ENCODE measurements at places on chromosomes 5 and 9.

DNA sequence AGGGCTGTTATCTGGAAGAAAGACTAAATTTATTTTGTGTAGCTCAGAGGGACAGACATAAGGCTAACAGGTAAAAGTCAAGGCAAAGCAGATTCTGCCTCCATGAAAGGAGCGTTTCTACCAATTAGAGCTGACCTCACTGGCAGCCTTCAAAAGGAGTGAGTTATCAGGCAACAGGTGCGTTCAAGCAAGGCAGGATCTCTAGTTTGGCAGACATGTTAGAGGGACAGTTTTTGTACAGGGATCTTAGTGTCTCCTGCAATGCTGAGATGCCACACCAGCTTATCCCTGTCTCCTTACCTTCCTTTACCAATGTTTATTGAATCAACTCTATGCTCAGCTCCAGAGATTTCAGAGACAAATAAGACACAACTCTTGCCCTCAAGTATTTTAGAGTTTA, 73.8 kb downstream of the NRG2 start:
- no peak for DNase-seq

DNA sequence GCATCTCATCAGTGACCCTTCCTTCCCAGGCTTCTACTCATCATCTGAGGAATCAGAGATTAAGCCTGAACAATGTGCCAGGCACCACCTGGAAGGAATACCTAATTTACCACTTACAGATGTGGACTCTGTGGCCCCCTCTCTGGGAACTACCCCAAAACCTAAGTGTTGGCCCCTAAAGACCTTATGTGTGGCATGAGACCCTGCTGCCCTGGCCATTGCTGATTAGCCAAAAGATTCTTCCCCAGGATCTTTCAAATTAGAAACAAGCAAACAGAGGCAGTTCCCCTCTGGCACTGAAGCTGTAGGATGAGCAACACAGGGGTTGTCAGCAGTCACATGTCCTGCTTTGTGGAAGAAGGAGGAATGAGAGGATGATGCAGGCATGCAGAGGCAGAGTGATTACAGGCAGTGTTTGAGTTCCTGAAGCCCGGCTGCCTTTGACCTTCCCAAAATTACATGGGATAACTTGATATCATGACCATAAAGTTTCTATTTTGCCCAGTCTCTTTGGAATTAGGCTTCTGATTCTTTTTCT, 10.6 kb downstream of the SPINK4 start:
- no peak for DNase-seq

GRCh38 chr9:32483343-32483742, 42.7 kb downstream of the RIGI start:
- no peak for DNase-seq

DNA sequence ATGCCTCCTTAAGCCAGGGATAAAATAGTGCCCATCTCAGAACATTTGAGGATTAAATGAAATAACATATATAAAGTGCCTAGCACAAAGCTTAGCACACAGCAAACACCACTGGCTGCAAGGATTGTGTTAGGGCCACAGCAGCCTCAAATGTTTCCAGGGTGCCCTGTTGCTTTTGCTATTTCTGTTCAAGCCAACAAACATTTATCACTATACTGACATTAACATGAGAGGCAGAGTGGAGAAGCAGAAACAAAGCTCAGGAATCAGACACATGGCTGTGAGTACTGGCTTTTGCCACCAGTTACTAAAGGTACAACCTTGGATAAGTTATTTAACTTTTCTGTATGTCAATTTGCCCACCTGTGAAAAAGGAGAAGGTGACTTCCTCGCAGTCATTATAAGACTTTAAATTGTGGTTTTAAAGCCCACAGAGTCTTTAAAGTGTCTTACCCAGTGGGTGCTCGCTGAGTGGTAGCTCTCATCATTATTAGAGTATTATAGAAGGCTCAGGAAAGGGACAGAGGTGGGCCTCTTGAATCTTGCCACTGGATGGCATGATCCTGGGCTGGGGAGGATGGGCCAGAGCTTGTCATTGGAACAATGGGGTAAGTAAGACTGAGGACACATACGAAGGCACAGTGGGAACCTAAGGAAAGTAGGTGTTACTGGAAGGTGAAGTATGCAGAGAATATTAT, 98.2 kb downstream of the MARCHF3 start:
- no peak for DNase-seq

DNA sequence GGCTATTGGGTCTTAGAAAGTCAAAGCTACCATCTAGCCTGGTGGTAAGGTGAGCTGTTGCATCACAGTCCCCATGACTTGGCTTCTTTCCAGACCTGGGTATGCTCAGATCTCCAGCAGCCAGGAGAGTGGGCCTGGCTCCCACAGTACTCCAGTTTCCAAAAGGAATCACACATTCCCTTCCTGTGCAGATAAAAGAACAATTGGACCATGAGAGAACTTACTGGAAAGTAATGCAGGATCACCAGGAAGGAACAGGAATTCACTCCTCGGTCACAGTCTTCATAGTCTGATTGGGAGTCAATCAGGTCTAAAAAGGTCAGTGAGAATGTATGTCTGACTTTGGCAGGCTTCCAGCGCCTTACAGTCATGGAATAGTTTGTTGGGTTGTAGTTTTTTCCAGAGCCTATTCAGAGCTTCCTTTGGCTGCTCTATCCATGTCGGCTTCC, 47.8 kb upstream of the CD180 start:
- no peak for DNase-seq

Measured in effector CD8-positive, alpha-beta T cell (primary cell).